CD8-positive, alpha-beta T cell (primary cell): ENCODE measurements at places on chromosomes 7 and 10. TPM values are rescaled to one million over a fixed set of nuclear protein-coding genes. Genes with fewer than 3 reads are reported as not detected.

GRCh38 chr7:155124706-155125105 lies 54.6 kb downstream of the HTR5A start:
- no peak for DNase-seq

DNA sequence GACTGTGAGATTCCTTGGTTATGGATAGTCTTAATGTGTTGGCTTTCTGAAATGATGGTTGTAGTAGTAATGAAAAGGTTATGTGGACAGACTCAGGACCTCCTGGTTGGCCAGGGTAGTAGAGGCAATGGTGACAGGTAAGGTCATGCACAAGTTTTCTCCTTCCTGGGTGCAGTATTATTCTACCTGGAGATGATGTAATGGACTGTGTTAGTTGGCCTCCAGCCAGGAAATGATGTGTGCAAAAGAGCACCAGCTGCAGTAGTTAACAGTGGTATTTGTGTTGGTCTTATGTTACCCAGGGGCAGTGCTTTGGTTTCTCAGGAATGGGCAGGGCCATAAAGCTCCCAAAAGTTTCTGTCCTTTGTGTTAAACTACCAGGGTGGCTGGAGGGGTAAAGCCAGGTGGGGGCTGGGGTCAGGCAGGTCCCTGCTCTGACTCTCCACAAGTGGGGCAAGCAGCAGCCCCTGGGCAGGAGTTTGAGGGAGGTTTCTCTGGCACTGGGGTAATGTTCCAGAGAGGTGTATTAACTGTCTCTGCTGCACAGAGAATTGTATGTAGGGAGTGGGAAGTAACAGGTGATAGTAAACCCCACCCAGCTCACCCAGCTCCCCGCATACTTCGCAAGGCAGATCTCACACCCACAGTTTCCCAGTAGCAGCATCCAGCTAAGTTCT lies 36.3 kb downstream of the GPR22 start:
- peak; percentile 6 for DNase-seq

DNA sequence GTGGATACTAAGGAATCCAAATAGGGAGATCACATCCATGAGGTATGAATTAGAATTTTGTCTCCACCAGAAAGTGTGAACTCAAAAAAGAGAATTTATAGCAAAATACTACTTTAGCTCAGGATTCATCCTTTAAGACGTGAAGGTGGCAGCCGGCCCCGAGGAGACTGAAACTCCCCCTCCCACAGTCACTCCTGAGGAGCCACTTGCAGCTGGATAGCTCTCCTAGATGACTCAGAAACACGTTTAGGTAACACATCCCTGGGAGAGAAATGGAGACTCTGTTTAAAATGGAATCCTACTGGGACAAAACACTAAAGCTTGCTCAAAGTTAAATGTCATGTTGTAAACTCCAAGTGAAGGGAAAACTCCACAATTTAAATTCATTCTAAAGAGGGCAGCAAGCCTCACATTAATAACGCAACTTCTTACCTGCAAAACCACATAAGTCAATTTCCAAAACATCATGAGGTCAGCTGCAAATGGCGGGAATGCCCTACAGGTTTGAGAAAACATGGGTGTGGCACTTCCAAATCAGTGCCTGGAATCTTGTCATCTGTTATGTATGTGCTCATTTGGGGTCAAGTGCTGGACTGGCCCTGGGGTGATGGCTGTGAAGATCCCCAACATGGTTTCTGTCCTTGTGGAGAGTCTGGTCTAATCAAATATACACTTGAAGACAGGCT lies 46.2 kb downstream of the ICA1 start:
- DNase-seq: no peak

DNA sequence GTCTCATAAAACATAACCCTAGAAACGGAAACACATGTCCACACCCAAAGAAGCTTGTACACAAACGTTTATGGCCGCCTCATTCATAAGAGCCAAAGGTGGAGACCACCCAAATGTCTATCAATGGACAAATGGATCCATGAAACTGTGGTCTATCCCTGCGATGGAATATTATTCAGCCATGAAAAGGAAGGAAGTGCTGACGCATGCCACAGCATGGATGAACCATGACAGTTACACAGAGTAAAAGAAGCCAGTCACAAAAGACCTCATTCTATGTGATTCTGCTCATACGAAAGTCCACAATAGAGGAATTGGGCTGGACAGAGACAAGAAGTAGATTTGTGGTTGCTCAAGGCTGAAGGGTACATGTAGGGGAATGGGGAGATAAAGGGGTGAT lies 10.8 kb downstream of the CHST15 start:
- DNase-seq: no peak

DNA sequence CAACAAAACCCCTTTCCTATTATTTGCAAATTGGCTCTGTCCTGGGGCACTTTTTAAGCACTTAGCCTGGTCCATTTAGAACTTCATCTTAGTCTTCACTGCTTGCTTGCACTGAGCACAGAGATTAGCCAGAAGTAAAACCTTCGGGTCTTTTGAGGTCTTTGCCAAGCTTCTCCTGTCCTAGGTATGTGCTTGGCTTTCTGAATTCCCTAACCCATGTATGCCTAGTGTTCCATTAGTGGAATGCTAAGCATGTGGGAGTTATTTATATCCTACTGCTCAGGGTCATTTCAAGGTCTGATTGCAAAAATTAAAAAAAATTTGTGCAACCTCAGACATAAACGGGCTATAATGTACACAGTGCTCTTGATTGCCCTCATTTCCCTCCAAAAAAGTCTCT lies 18.0 kb downstream of the ZNF37A start:
- no peak for DNase-seq

GRCh38 chr10:100013621-100014020 lies 3.9 kb upstream of the DNMBP start:
- no peak for DNase-seq

DNA sequence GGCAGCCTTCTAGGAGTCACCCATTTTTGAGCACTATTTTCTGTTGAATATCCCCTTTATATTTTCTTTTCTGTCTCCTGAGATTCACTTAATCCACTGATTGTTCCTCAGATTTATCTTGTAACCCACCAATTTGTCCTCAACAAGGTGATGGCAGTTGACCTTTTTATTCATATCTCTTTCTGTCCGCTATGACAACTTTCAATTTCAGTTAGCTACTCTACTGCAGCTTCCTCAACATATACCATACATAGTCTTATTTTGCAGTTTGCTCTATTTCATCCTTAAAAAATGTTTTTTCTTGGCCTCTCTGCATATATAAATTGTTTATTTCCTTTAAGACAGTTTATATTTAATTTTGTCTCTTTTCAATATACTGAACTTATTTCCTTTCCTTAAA lies 101.3 kb downstream of the THSD7A start:
- no peak for DNase-seq

DNA sequence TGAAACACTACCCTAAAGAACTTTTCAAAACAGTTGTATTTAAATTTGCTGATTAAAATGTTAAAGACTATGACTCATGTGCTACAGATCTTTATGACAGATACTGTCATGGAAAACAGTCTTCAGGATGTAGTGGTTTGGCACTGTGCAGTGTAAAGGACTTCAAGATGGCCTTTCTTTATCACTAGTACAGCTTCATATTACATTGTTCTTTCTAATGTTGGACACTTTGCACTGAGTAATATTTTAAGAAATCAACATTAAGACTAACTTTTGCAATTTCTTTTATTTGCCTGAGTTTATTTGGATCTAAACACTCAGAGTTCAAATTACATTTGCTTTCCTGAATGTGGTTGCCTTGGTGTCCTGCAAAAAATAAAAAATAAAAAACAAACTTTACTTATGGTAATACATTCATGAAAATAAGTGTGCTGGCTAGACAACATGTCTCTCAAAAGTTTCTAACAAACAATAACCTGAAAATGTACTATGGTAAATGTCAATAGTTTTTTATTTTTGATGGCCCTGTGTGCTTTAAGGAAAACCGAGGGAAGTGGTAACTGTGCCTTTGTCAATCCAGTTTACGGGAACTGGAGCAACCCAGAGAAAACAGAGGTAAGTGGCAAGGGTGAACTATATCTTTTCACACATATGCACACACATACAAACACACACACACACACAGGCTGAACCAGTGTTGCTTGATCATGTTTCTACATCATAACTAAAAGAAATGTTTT lies 85.9 kb upstream of the PLXDC2 start:
- no peak for DNase-seq

Gene RET
- not detected for total RNA-seq

Gene HOXA2
- total RNA-seq: not detected

Gene OR2F1
- total RNA-seq: not detected

Gene EPHA1
- total RNA-seq: 8.3 TPM

Gene PGAM2
- total RNA-seq: 1.5 TPM

Gene TMEM229A
- not detected for total RNA-seq

Gene SEMA4G
- 0.35 TPM for total RNA-seq

Gene SLIT1
- total RNA-seq: 0.35 TPM

Gene PCLO
- not detected for total RNA-seq
